Ascending aorta (tissue), 2 donors: ENCODE measurements at places on chromosomes 11 and 22.

GRCh38 chr11:46916286-46917108 is 1.9 kb downstream of the LRP4 start:
- H3K27me3 ChIP-seq, result no peaks in the 10 kb centered on the region
- peak; percentile 81 for DNase-seq
- H3K4me1 ChIP-seq, result peaks cover 13% of the 10 kb centered on the region

DNA sequence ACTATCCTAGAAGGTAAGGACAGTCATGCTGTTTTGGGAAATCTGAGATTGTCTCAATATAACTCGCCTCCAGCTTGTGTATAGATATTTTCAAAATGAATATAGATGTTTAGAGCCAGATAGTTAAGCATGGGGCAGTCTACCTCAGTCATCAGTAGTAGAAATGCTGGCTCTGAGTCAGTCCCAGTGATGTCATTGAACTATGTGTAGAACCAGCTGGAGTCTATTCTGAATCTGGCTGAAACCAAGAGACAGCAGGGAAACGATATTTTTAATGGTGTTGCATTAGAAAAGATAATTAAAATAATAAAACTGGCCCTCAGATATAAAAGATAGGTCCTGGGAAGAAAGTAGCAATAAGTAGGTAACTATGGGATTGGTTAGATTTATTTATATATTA is 25.9 kb downstream of the PIWIL4 start:
- no peaks in the 10 kb centered on the region for H3K27me3 ChIP-seq
- no peak overlapping the region for H3K4me3 ChIP-seq
- DNase-seq, result no peak
- H3K4me1 ChIP-seq, result no peaks in the 10 kb centered on the region

- no peak for DNase-seq
- H3K4me3 ChIP-seq, result no peak overlapping the region
- H3K27me3 ChIP-seq, result no peaks in the 10 kb centered on the region
- H3K4me1 ChIP-seq, result no peaks in the 10 kb centered on the region
- H3K36me3 ChIP-seq, result no peaks in the 10 kb centered on the region
Measured at GRCh38 chr11:113468726-113469345, 6.4 kb downstream of the DRD2 start.

GRCh38 chr11:116109228-116109627 is 605.0 kb upstream of the CADM1 start:
- H3K36me3 ChIP-seq, result no peaks in the 10 kb centered on the region
- no peaks in the 10 kb centered on the region for H3K4me1 ChIP-seq
- H3K27me3 ChIP-seq, result no peaks in the 10 kb centered on the region
- H3K27ac ChIP-seq, result no peak overlapping the region
